ENCODE measurements at places on chromosomes 11 and 22.

DNA sequence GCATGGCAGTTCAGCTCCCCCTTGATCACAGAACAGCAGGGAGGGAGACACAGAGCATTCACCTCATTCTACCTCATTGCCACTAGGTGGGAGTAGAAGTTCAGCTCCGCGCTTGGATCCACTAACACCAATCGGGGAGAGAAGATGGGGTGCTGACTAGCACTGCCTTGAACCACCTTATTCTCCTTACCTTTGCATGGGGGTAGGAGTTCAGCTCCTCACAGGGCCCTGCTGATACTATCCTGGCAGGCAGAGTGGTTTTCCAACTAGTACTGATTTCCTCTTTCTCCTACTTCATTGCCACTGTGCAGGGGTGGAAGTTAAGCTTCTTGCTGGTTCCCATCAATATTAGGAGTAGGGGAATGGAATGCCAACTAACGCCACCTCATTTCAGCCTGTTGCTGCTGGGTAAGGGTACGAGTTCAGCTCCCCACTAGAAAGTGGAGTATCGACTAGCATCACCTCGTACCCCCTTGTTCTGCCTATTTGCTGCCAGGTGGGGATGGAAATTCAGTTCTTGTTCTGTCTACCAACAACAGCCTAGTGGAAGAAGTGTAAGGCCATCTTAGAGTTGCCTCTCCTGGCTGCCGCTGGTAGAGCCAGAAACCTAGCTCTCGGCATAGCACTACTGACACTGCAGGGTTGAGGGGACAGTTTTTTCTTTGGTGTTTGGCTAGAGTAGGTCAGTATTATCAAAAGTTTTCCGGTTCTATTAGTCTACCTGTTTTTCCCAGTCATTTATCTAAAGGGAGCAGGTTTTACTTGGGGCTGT lies 550.9 kb upstream of the CCDC90B start:
- DNase-seq = no peak

- no peak for DNase-seq
Observed at GRCh38 chr22:39244136-39244495, 666 bp downstream of the PDGFB start.

- peak; percentile 80 for DNase-seq
Observed at GRCh38 chr11:108733479-108734116, 68.7 kb downstream of the DDX10 start.

GRCh38 chr11:27509908-27510307 lies 3.3 kb upstream of the LIN7C start:
- peak; percentile 96 for DNase-seq

DNA sequence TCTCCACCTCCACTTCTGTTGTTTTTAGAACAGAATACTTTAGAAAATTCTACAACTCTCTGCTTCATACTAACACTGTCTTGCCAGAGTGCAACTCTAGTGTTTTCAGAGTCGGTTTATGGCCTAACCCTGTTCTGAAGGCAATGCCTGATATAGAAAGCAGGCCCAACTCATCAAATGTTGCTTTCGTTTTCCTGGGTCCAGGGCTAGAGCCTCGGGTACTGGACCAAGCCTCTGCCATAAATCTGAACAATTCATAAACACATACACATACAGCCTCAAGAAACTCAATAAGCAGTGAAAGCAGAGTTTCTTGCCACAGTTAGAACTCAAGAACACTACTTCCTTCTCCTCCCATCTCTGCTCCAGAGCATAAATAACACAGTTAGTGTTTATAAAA lies 9.8 kb downstream of the TMEM218 start:
- DNase-seq = no peak

- no peak for DNase-seq
Observed at GRCh38 chr11:115409691-115410220, 94.5 kb downstream of the CADM1 start.

DNA sequence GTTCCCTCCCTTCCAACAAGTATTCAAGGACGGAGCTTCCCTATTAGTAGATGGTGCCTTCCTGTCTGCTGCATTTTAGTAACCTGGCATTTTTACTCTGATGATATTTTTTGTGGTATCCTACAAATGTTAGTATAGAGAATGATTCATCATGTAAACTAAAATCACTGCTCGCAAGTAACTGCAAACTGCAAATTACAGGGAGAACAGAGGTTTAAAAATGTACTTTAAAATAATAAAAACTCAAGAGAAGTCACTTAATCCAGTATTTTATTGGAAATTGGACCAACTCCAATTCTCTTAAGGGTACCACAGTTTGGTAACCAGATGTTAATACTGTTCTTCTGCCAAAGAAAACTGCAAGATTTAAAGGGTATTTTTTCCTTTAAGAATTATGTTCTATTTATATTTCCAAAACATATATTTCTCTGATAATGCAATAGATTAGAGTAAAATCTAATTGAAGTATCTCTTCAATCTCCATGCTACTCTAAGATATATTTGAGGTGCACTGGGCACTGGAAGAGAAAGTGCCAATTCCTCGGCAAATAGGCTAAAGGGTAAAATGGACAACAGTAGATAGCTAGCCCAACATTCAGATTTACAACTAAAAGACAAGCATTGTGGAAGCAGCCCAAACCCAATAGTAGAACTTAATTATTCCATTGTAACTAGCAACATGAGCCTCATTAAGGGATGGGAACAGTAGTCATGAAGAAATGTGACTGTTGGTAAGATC lies 298.0 kb downstream of the TTC28 start:
- no peak for DNase-seq

DNA sequence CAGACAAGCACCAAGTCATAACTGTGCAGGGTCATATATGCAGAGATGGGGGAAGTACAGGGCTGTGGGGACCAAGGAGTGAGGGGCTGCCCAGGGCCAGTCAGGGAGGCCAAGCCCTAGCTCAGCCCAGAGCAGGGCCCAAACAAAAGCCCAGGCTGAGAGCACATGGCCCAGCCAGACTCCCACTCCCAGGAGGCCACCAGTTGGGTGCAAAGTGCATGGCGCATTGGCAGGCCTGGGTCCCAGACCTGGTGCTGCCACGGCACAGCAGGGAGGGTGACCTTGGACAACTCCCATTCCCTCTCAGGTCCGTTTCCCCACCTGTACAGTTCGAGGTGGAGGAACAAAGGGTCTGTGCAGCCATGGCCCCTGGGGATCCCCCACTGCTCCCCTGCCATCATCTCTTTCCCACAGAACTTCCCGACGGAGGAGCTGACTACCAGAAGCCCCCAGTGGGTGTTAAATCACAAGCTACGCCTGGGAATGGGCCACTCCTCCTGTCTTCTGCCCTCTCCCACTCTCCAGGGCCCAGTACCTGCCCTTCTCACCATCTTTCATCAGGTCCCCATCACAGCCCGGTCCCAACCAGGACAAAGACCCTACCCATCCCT lies 608 bp downstream of the NIPSNAP1 start:
- DNase-seq = peak; percentile 7

DNA sequence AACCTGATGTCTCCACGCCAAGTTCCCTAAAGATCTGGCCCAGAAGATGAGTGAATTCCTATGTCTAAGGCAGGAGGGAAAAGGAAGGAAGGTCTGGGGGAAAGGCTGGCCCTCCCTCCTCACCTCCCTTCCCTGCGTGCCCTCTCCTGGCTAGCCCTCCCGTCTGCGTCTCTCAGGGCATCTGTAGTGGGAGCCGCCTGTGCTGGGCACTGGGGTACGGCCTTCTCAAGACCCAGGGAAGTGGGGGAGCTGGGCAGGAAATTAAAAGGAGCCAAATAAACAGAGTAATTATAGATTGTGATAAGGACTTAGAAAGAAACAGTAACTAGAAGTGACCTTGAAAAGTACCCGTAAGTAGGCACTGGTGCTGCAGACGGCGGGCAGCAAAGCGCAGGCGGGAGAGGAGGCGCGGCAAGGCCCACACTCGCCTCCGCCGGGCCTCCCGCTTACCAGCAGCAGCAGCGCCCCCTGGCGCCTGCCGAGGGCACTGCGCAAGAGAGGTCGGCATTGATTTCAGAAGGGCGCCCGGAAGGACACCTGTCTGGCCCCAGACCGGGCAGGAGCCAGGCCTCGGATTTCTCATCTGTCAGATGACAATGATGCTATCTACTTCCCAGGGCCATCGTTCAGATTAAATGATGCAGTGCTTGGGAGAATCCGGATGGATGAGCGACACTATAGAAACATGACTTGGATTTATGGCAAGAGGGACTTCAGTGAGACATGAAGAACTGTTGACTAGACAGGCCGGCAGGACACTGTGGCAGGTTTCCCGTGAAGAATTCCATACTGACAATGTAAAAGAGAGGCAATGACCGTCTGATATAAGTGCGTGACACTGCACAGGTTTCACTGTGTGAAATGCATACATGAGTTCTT lies 7.3 kb downstream of the KCNJ1 start:
- peak; percentile 19 for DNase-seq

DNA sequence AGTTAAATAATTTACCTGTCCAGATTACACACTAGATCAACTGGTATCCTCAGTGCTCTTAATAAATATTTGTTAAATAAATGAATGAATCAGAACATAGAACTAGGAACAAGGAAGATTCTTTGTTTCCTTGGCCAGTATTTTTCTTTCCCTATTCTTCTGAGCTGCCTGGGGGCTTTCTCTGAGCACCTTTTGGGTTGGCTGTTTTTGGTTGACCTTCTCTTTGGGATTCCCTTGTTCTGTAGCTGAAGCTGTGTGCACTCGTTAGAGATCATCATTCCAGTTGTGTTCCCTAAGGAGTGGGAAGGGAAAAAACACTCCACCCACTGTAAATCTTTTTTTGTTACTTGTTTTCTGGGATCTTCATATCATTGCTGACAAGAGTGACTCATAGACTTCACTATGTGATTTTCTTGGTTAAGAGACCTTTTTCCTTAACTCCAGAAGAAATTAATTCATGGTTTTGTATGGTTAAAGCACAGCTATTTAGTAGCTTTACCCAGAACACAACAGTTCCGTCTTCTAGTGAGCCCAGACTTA lies 84.3 kb downstream of the STIM1 start:
- no peak for DNase-seq

DNA sequence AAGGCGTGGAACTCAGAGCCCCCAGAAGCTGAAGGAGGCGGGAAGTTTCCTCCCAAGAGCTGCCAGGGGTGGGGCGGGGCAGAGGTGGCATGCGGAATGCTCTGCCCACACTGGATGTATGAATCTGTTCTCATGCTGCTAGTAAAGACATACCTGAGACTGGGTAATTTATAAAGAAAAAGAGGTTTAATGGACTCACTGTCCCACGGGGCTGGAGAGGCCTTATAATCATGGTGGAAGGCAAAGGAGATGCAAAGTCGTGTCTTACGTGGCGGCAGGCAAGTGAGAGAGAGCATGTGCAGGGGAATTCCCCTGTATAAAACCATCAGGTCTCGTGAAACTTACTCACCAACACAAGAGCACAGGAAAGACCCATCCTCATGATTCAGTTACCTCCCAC lies 57.6 kb downstream of the SMIM38 start:
- peak; percentile 65 for DNase-seq

DNA sequence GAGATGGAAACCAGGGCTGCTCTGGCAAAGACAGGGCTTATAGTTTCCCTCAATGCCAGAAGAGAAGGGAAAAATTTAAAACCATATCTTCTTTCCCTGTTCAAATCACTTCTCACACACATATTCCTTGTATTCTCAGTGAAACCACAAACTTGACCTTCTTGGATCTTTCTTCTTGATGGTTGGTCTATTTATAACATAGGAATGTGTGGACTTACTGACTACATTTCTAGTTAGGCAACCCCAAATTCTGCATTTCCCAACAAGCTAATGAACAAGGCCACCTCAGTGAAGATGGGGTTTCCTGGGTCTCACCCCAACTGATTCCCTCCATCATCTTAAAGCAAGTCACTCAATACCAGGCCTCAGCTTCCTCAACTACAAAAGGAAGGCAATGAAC lies 3.8 kb upstream of the QSER1 start:
- DNase-seq = no peak

DNA sequence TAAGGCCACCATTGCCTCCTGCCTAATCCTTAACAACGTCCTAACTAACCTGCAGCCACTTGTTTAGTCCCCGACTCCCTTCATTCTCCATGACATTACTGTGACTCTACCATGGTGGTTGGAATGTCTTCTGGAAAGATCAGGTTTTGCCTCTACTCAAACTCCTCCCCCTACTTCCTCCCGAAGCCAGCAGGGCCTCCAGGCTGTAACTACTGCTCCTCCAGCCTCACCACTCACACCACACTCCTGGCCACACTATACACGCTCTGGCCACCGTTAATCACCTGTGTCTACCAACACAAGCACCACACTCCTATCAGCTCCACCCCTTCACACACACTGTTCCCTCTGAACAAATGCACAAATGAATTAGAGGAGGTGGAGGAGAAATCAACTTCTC lies 69.2 kb downstream of the PACSIN2 start:
- no peak for DNase-seq

GRCh38 chr22:35981900-35982299 lies 46.7 kb downstream of the RBFOX2 start:
- DNase-seq = no peak

- DNase-seq = no peak
Observed at GRCh38 chr11:118916842-118917388, 8.8 kb downstream of the BCL9L start.

- DNase-seq = peak; percentile 19
Observed at GRCh38 chr22:25475257-25476022, 89.0 kb upstream of the GRK3 start.

DNA sequence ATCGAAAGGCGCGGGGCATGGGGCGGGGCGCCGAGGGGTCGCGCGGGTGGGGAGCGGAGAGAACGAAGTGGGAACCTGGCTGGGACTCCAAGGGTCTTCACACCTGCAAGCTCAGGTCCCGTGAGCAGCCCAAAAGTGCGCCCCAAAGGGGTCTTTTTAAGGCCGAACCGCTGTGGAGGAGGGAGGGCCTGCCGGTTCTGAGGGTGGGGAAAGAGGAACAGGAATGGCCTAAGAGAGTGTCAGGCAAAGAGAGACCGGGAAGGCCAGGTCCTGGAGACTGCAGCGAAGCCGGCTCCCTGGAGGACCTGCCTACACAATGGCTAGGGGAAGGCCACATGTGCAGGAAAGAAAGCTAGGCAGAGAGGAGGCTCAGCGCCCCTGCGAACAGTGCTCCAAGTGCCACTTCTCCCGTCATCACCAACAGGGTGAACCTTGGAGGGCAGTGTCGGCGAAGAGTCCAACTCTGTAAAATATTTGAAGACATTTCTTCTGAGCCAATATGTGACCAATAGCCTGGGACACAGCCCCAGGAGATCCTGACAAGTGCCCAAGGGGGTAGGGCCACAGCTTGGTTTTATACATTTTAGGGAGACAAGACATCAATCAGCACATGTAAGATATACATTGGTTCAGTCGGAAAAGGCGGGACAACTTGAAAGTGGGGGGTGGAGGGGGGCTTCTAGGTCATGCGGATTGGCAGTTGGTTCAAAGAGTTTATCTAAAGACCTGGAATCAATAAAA lies 710 bp upstream of the DGCR2 start:
- DNase-seq = peak; percentile 32

GRCh38 chr22:29541845-29542244 lies 11.7 kb downstream of the THOC5 start:
- peak; percentile 27 for DNase-seq

GRCh38 chr11:108914211-108914610 lies 249.3 kb downstream of the DDX10 start:
- no peak for DNase-seq

GRCh38 chr22:25950111-25950510 lies 208.1 kb downstream of the MYO18B start:
- peak; percentile 10 for DNase-seq

DNA sequence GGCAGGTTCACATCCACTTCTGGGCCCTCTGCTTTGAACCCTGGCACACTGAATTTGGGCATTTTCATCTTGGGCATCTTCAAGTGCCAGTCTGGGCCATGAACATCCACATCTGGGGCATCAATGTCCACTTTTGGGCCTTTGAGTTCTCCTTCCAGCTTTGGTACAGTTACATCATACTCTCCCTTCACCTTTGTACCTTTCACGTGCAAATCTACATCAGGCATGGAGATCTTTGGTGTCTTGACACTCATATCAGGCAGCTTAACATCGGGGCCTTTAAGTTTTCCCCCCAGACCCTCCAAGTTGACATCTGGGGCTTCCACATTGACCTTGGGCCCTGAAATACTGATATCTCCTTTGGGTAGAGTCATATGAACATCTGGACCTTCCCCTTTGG lies 14.5 kb downstream of the AHNAK start:
- no peak for DNase-seq
